ENCODE measurements at places on chromosomes 7 and 10.

DNA sequence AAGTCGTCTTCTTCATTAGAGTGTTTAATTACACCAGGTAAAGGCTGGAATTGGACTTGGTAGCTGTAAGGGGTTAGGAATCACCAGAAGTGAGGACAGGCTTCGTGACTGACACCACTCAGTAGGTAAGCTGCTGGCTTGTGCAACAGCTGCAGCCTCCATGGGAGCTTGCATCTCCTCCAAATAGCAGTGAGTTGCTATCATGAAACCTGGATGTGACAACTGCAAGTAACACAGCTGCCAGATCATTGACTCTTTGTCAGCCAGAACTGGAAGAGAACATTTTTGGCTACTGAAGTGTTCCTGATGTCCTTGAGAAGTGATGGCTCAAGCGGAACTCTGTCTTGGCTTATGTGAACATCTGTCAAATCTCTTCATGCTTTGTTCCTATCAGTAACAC lies 64.1 kb upstream of the MSRB2 start:
- DNase-seq: no peak

DNA sequence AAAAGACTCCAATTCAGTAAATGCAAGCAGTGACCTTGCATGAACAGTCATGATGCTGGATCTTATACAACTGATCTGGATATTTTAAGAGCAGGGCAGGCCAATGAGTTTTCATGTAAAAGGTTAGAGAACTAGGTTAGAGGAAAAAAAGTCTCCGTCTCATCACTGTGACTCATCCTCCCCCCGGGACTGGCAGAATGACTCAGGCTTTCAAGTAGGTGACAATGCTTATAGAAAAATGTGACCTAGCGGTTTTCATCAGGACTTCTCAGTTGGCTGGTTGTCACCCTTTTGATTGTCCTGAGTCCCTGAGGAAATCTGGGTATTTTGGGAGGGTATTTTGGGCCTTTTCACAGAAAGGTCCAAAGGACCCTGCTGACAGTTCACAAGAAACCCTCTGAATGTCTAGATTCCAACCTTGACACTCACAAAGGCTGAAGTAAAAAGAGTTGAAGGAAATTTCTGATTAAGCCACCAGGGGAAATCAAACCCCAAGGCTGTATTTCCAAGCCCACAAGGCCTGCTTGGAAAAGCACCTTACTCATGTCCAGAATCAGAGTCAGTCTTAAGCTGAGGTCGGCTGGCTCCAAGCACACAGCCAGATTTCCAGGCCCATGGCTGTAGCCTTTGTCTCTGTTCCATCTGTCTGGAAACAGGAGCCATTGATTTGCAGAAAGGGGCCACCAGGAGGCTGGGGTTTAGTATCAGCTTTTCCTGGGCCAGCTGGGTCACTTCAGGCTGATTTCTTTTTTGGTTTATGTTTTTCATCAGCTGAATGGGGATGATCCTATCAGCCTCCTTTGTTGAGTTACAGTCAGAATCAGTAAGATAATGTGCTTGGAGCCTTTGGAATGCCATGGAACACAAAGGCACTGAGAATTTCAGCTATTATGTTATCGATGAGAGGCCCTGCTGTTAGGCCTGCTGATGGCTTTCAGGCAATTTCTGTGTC lies 226.4 kb upstream of the HABP2 start:
- DNase-seq: peak; percentile 69

DNA sequence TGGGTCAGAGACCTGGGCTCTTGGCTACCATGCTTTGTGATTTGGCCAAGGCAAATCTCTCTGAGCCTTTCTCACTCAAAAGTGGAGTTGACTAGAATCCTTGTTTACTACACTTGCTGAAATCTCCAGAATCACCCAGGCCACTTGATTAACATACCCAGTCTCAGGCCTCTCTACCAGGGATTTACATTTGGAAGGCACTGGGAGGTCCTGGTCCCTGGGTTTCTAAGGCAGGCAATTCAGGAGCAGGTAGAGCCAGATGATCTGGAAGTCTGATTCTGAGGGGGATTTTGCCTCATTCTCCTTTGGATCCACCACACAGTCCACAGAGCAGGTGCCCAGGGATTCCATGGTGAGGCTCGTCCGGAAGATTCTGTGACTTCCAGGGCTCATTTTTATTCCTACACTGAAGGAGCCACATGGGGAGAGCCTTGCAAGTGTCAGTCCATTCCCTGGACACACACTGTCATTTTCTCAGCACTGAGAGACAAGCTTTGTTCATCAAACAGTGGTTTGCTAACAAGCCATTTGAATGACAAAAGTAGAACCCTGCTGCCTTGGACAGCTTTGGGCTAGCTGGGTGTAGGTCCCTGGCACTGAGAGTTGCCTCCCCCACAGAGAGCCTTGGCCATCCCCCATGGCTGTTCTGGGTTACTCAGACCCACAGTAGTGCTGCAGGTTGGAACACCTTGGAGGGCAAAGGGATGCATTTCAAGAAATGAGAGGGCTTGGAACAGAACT lies 74.2 kb downstream of the NOC3L start:
- no peak for DNase-seq

DNA sequence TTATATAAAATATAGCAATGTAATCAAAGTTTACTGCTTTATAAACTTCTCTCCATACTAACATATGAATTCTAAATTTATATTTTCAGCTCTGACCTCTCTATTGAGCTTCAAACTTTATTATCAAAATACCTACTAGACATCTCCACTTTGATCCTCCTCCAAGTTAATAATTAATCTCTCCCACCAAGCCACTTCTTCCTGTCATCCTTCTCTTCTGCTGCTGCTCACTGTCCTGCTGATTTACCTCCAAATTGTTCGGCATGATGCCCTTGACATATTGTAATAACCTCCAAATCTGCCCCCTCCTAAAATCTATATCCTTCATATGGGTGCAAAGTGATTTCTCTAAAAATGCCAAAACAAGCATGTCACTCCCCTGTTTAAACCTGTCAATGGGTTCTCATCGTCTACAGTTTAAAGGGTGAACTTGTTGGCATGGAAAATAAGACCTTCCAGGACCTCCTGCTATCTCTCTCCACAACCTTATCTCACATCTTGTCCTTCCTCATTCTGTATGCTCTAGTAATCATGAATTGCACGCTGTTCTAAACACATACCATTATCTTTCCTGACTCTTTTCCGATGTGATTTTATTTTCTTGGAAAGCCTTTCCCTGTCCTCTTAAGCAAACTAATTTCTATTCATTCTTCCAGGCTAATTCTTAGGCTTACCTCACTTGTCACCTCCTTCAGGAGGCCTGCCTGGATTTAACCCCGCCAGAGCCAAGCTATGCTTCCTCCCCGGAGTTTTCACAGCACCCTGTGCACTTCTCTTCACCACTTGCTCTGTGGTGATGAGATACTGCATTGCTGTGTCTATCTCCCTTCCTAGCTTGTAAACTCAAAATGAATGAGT lies 52.1 kb upstream of the STK17A start:
- DNase-seq: no peak

- DNase-seq: no peak
These were observed 154.1 kb downstream of the NRP1 start for GRCh38 chr10:33180390-33180789.

GRCh38 chr7:16669581-16669980 lies 23.6 kb downstream of the BZW2 start:
- DNase-seq: no peak

DNA sequence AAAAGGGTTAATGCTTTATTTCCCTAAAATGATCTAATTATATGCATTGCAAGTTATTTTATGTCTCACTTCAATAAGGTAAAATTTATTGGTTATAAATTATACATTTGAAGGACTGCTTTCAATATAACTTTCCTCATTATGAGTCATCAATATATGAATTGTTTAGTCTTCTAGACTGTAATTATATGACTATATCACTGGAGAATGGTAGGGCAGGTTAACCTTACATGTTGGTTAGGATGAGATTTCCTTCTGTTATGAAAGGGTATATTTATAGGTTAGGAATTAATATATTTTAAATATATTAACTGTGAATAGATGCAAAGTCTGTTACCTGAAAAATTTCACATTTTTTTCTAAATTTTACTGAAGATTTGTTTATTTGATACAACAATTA lies 406.4 kb upstream of the ETV1 start:
- no peak for DNase-seq

- no peak for DNase-seq
These were observed 52.9 kb downstream of the NEURL1 start for GRCh38 chr10:103546401-103546800.

DNA sequence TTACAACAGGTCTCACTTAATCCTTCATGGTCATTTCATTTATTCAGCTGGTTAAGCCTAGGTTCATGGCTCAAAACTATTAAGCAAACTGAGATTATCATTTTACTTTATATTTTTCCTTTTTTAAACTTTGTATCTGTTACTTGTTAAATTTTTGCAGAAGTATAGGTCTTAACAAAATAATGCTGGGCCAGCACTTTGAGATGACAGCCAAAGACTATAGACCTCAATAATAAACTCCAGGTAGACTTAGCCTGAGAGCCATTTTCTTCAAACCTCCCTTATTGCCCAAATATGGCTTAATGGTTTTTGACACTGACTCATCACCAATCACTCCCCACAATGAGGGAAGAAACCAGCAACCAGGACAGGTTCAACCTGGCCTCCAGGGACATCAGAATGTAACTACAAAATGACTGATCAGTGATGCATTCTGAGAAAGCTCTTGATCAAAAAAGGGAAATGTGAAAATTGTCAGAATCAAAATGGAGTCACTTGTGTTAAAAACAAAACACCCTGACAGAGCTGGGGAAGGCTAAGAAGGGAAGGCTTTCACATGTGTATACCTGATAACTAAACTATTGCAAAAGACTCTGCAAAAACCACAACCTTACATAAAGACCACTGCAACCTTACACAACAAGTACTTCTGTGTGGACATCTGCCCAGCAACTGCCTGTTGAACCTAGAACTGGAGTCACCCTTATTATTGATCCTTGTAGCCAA lies 2.1 kb upstream of the CCDC126 start:
- DNase-seq: no peak

DNA sequence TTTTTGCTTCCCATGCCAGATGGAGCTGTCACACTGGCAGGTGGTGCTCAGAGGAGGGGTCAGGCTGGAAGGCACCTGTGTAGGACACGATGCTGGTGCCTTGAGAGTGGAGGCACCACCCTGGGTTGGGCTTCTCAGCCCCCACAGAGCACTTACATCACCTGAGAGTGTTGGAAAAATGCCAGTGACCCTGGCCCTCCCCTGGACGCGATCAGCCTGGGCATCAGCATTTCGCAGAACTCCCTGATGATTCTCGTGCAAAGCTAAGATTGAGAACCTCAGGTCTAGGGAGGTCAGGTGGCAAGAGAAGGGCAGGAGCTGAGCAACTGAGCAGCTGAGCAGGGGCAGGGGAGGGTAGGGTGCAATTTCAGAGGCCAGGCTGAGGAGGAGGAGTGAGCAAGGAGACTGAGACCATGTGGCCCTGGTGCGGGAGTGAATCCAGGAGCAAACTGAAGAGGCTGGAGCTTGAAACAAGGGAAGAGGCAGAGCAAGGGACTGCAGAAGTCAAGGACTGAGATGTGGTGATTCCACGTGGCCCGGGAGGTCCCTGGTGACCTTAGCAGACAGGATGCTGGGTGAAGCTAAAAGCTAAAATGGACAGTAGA lies 24.7 kb upstream of the GRID1 start:
- DNase-seq: no peak

GRCh38 chr10:71094712-71095390 lies 117.5 kb upstream of the UNC5B start:
- DNase-seq: no peak

DNA sequence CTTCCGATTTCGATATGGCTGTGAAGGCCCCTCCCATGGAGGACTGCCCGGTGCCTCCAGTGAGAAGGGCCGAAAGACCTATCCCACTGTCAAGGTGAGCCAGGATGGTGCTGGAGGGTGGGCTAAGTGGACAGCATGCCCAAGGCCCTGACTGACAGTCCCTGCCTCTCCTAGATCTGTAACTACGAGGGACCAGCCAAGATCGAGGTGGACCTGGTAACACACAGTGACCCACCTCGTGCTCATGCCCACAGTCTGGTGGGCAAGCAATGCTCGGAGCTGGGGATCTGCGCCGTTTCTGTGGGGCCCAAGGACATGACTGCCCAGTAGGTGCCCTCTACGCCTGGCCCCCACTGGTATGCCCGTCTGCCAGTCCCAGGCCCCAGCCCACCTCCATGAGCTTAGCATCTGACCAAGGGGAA lies 1.2 kb downstream of the NFKB2 start:
- no peak for DNase-seq

GRCh38 chr10:110326351-110327032 lies 21.8 kb upstream of the SMNDC1 start:
- DNase-seq: no peak

DNA sequence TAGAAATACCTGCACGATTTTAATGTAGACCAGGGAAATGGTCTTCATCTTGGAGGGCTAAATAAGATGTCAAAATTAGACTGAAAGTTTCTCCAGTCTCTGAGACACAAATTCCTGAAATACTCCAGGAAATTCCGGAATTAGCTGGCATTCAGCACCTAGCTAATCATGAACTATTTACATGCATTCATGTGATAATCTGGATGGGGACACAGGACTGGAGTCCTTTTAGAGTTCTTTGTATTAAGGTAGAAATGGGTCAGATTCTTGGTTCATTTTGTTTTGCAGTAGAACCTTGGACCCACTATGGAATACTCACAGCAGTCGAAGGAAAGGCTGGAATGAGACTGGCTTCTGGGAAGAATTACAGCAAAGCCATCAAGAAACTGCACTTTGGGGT lies 65.3 kb upstream of the MDFIC start:
- DNase-seq: no peak

- no peak for DNase-seq
These were observed 122.1 kb upstream of the SFMBT2 start for GRCh38 chr10:7532723-7533498.

GRCh38 chr7:139080905-139081304 lies 28.6 kb downstream of the ZC3HAV1 start:
- no peak for DNase-seq

DNA sequence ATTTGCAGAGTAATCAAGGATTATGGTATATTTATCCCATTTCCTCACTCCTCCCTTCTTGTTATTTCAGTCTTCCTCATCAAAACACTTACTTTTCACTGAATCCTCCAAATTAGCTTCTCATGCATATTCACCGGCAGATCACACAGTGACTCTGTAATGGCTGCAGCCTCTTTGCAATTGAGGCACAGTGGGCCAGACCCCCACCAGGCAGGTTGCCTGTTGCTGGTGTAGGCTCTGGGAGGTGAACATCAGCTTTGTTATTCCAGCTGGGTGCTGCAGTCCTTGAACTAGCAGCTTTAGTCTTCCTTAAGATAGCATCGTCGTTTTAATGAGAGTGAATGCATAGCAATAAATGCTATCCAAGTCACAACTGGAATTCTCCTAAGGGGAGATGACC lies 449.3 kb downstream of the CNTNAP2 start:
- DNase-seq: no peak
